Stimulated activated memory B cell treated with anti-CD40 and anti-IgM and Interleukin-4, amounts not matched to agents 10 μg/mL and 1 μg/mL and 100 μg/mL, for 72 hours (primary cell): ENCODE measurements at places on chromosomes 6 and 20.
A peak's percentile ranks its signal among the peaks of the same experiment; 100 is the strongest.

- ATAC-seq: no peak
Observed at GRCh38 chr6:139231206-139231605, 60.6 kb downstream of the TXLNB start.

GRCh38 chr20:53547664-53548239 is 45.9 kb downstream of the ZNF217 start:
- ATAC-seq: no peak

- ATAC-seq: no peak
Observed at GRCh38 chr6:1910621-1911407, 301.1 kb downstream of the FOXC1 start.

- no peak for ATAC-seq
Observed at GRCh38 chr6:40932366-40932765, 106.7 kb downstream of the UNC5CL start.

DNA sequence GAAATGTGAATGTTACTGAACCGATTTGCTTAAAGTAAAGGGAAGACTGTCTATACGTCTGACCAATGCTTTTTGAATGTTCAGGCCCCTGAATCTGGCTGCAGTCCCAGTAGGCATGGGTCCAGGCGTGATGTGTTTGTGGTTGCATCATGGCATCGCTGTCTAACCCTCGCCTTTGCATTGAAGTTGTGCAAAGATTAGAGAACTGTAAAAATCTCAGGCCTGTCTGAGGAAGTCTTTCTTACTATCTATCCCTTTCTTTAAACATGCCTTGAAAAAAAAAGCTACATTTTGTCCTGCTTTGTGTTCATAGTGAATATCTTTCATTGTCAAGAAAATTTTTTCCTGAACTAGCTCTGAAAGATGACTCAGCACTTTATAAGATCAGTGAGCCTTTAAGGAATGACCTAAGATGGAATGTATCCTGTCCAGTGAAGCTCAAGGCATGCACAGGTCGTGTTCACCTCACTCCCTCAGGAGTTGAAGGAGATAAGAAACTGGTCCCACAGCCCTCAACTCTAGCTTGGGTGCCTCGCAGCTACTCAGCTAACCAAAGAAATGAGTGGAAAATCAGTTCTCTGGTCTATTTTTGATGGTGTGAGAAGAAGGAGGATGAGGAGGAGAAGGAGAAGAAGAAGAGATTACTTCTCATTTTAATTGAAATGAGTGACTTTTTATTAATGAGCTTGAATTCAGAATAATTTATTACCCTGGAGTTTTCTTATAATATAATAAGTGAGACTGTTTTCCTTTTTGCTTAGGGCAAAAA is 48.6 kb downstream of the TPD52L1 start:
- ATAC-seq: no peak

DNA sequence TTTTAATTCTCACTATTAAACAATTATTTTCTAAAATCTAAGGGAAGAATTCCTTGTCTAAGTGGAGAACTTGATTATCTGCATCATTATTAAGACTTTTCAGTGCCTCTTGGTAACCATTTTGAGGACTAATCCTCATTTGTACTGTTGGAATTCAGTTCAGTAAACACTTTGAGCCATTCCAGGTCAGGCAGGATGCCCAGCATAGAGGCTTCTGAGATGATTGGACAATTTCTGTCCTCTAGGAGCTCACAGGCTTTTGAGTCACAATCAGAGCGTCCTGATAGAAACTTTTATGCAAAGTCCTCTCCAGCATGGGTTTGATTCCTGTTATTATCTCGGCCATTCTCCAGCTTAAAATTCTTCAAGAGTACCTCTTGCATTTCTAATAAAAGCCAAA is 1304.6 kb downstream of the EPHA7 start:
- ATAC-seq: no peak

- ATAC-seq: no peak
Observed at GRCh38 chr6:121619987-121620740, 184.7 kb downstream of the GJA1 start.

DNA sequence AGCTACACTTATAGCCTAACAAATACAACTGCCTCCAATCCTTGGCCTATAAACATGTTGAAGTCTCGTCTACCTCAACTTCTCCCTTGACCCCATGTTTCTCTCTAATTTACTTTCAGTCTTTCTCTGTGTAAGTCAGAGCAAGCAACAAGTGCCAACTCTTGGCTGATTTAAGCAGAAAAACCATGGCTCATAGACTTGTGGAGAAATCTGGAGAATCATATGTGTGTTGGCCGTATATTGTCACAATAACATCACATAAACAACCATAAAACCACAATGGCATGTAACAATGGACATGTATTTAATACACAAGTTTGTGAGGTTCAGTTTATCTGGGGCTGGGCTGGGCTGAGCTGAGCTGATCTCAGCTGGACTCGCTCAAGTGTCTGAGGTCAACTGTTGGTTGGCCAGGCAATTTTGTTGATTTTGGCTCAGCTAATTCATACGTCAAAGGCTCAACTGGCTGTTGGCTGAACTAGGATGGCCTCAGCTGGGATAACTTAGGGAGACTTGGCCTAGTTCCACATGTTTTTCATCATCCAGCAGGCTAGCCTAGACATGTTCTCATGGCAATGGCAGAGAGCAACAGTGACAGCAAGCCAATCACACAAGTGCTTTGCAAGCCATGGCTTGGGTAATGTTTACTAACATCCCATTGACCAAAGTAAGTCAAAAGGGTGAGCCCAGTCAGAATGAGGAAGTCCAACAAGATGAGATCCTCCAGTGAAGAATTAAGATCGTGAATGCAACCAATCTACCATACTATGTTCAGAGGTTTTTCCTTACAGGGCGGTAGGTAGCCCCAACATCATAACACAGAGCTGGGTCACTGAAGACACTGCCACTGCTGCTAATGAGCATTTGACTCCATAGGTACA is 12.9 kb upstream of the TBC1D22B start:
- no peak for ATAC-seq

DNA sequence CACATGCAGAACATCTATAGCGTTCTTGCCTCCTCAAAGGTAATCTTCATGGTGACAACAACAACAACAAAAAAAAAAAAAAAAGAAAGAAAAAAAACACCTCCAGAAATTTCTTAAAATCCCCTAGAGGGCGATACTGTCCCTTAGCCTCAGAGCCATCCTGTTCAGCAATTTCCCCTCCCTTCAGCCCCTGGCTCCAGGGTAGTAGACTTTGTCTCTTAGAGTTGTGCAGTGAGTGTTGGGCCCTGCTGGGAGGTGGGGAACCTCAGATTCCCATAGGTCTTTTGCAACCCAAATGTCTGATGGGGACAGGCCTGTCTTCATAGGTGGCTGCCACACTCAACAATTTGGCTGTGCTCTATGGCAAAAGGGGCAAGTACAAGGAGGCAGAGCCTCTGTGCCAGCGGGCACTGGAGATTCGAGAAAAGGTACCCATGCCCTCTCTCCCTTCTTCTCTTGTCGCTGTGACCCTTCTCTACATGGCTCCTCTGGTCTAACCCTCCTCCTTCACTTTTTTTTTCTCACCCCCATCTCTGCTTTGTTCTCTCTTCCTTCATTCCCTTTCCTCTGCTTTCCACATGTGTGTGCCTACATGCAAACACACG is 6.0 kb upstream of the PTK7 start:
- ATAC-seq: peak; percentile 50

DNA sequence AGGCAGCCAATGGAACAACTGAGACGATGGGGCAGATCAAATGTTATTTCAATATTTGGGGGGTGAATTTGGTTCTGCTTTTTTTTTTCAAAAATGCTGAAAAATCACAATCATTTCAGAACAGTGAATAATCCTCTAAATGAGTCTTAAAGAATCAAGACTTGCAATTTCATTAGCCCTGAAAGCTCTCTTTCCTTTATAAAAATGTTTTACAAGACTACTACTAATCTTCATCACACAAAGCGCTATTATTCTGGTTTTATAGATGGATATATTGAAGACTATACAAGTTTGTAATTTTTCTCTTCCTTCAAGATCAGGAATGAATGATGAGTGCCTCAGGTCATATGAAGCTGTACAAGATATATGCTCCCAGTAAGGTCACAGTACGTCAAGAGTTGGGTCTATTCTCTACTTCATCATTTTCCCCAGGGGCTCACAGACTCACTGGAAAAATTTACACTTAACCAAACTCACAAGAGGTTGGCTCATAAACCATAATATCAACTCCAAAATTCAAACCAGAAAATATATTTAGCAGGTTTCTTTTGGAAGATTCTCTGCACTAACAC is 19.5 kb downstream of the RNF24 start:
- no peak for ATAC-seq

GRCh38 chr6:29791786-29792122 is 35.9 kb upstream of the HLA-G start:
- peak; percentile 21 for ATAC-seq

DNA sequence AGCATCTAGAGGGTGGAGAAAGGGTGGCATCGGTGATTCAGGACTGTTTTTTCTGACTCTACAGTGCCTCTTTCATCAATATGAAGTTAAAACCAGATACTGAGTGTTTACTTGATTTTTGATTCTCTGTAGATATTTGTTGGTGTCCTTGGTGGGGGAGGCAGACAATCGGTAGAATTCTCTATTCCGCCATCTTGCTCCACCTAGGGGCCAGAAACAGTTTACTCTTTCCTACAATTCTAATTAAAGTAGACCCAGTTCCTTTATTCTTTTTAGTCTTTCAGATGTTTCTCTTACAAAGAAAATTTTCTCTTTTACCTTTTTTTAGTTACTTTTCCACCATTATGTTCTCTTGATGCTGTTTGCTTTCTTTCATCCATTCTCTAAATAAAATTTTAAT is 162.1 kb upstream of the RAB32 start:
- ATAC-seq: no peak

GRCh38 chr20:2402271-2402980 is 21.7 kb downstream of the TGM6 start:
- no peak for ATAC-seq

- no peak for ATAC-seq
Observed at GRCh38 chr6:81847866-81848265, 95.4 kb upstream of the TENT5A start.

- ATAC-seq: no peak
Observed at GRCh38 chr6:169427856-169428255, 174.2 kb upstream of the THBS2 start.

GRCh38 chr20:25248786-25249172 is 894 bp downstream of the PYGB start:
- ATAC-seq: no peak
